Hair follicular keratinocyte (primary cell): ENCODE measurements at places on chromosomes 12 and 14. TPM values are rescaled to one million over a fixed set of nuclear protein-coding genes. Genes with fewer than 3 reads are reported as not detected.

Gene RTN1
- total RNA-seq, result not detected in 2 replicates

Gene C12orf56
- total RNA-seq, result 0.23 and 0.34 TPM in 2 replicates

Gene NDRG2
- total RNA-seq, result 2.8 and 7.8 TPM in 2 replicates

Gene SPX
- total RNA-seq, result 0.86 and 1.5 TPM in 2 replicates
